ENCODE measurements at places on chromosomes 1 and 21.

- DNase-seq: no peak
Measured at GRCh38 chr21:28483301-28484035, 509.2 kb downstream of the LTN1 start.

GRCh38 chr1:172758259-172758658 is 99.4 kb downstream of the FASLG start:
- DNase-seq: no peak

DNA sequence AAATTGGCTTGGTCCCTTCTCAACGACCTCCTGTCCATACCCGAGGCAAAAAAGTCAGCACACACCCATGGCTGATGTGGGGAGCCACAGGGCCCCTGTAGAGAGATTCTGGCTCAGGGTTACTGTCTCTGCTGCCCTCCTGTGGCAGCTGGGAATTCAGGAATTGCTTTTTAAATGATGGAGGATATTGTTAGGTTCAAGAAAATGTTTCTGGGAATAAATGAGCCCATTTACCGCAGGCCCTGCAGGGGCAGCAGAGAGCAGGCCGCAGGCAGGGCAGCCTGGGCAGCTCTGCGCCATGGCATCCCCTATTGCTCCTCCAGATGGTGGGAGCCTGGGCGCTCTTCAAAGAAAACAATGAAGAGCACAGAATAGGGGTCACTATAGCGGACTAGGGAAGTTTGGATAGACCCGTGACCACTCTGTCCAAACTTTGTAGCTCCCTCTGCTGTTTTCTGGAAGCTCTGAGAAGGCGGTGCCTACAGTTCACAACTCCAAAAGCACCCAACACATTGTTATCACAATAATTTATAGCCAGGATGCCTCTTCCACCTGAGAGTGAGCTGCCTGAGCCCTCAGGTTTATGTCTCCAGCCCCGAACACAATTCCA is 201.1 kb downstream of the BACH1 start:
- no peak for DNase-seq

- no peak for DNase-seq
Measured at GRCh38 chr1:57991289-57991688, 555.2 kb downstream of the OMA1 start.

- no peak for DNase-seq
Measured at GRCh38 chr1:3330771-3331245, 123.7 kb upstream of the ARHGEF16 start.

- DNase-seq: no peak
Measured at GRCh38 chr1:199573047-199573446, 454.5 kb upstream of the NR5A2 start.

All from stimulated activated CD8-positive, alpha-beta memory T cell treated with anti-CD3 and anti-CD28 coated beads, Interleukin-7, amount 100 ng/mL, for 1 hour (primary cell).